ENCODE measurements at places on chromosomes 5 and 9.

DNA sequence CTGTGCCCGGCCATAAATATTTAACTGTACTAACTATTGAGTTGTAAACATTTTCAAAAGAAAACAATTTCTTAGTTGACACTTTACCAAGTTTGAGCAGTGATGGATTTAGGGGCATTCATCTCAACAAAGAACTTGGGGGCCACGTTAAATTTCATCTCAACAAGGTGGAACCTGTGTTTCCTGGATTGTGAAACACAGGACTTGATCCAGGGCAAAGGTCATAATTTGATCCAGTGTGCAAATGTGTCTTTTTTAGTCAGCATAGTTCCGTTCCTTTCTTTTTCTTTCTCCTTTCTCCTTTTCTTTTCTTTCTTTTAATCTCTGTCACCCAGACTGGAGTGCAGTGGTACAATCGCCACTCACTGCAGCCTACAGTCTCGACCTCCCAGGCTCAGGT is 3.1 kb downstream of the GFRA3 start:
- DNase-seq, result no peak

DNA sequence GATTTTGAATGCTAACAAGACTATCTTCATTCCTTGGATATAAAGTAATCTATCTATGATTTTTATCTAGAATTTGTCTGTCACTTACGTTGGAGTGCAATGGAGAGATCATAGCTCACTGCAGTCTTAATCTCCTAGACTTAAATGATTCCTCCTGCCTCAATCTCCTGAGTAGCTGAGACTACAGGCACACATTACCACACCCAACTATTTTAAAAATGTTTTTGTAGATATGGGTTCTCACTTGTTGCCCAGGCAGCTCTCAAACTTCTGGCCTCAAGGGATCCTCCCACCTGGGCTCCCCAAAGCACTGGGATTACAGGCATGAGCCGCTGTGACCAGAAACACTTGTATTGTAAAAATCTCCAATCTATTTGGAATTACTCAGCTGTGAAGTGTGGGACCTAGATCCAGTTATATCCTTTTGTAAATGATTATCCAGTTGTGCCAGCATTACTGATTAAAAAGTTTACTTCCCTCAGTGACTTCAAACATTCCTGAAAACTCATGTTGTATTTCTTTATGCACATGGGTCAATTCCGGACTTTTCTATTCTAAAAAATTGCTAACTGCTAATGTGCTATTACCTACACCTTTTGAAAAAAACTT is 1793.8 kb upstream of the WWC1 start:
- DNase-seq, result no peak

DNA sequence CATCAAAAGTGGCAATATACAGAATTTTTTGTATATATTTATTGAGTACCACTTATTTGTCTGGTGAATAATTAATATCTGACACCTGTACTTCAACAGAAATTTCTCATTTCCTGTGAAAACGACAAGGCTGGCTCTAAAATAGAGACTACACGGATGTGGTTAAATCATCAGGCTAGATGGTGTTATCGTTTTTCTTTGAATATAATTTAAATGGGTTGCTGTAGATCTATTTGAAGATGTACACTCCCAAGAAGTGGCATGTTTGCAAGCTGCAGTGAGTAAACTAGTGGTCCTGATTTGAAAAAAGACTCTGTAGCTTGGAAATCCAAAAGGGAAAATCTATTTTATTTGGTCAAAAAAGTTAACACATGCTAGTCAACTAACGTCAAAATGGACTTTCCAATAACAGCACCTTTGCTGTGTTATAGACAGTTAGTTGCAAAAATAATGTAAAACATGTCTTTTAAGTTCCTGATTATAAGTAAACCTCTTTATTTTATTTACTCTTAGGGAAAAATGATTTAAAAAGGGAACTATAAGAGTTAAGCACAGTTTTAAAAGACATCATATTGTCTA is 13.8 kb downstream of the ST8SIA4 start:
- no peak for DNase-seq

DNA sequence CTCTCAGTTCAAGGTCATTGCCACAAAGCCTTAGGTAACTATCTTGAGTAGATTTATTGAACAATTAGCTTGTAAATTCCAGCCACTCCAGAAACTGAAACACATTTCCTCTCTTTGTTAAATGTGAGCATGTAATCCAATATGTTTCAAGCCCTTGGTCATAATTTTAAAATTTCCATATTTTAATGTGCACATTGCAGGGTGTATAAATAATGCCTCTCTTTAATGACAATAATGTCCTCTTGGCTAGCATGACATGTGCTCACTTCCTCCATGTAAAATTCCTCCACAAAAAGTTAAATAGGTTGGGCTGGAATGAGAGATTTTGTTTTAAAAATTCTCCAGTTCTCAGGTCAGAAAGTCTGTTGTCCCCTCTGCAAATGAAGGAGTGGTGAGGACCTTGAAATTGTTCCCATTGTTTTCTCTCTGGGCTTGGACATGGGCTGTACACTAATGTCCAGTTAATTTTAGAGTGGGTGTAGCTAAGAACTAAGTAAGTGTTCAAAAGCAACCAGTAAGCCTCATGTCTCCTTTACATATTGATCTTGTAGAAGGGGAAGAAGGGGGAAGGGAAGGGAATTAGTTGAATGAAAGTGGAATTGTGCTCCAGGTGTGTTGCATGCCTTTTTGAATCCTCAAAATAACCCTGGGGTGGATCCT is 2.9 kb downstream of the PPP3R2 start:
- no peak for DNase-seq

DNA sequence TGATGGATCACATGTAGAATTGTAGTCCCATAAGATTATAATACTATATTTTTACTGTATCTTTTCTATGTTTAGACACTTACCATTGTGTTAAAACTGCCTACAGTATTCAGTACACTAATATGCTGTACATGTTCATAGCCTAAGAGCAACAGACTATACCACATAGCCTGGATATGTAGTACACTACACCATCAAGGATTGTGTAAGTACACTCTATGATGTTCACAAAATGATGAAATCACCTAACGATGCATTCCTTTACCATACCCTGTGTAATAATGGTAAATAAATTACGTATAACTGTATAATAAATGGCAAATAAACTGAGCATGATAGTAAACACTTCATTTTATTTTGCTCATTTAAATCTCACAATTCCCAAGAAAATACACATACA is 60.3 kb downstream of the RICTOR start:
- DNase-seq, result no peak

- no peak for DNase-seq
Observed at GRCh38 chr9:27540502-27540901, 10.9 kb upstream of the MOB3B start.

DNA sequence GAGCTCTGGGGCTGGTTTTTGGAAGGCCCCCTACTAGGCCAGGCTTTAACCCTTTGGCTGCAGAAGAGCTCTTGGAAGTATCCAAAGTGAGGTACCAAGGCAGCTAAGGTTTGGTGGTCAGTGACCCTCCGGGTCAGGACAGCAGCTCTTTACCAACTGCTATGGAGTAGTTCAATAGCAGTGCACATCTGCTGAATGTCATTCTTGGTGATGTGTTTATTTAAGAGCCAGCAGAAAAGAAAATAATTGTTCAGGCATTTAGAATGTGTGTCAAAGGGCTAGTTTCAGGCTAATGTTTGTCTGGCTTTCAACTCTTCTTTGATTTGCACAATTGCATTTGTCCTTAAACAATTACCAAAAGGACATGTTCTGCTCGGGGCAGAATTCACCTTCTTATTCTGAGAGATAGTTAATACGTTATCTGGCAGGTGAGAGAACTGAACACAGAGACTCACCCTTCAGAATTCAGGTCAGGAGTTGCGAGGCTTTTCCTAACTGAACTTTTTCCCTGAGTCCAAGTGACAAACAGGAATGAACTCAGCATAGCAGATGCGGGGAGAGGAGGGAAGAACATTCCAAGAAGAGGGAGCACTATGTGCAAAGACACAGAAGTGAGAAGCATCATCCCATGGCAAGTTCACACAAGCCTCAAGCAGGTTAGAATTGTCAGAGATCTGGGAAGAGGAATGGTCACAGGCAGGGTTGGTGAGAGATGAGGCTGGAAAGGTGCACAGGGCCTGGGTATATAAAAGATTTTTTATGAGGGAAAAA is 556.7 kb upstream of the TLE4 start:
- no peak for DNase-seq

- DNase-seq, result no peak
Observed at GRCh38 chr5:32604800-32605765, 19.7 kb downstream of the SUB1 start.

Data from astrocyte of the hippocampus (primary cell).